ENCODE measurements at places on chromosomes 12 and 14.

DNA sequence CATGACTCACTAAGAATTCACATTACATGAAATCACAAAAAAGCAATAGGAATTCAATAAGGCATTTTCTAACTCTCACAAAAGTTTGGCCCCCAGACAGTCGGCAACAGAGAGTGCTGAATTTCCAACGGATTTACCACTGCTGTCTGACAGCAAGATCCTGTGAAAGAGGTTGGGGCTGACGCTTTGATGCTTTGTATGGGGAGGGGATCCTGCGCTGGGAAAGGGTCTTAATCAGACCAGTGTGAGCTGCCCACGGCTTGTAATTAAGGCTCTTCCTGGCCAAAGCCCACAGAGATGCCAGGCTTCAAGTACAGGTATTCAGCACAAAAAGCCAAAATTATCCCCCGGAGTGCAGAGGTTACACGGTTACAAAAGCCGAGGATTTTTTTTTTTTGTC, 66.8 kb upstream of the TMCC3 start:
- no peak for DNase-seq

- DNase-seq, result no peak
Measured at GRCh38 chr12:105451211-105451610, 120.7 kb downstream of the C12orf75 start.

DNA sequence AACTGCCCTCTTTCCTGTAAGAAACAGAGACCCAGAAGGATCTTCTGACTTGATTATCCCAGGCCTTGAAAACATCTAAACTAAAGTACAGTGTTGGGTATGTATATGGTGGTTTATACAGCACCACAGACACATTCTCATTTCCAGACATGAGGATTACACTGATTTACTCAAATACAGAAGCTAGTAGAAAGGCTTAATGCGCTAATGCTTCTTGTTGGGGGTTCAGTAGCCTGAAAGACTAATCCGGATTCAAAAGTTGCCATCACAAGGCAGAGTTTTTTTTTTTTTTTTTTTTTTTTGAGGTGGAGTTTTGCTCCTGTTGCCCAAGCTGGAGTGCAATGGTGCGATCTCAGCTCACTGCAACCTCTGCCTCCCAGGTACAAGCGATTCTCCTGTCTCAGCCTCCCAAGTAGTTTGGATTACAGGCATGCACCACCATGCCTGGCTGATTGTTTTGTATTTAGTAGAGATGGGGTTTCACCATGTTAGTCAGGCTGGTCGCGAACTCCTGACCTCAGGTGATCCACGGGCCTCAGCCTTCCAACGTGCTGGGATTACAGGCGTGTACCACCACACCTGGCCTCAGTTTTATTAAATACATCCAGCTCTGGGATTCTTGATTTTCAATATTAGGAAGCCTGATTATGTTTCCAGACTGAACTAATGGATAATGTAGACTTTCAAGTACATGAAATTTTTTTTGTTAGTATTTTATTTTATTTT, 46.3 kb upstream of the HECTD1 start:
- no peak for DNase-seq

- no peak for DNase-seq
Measured at GRCh38 chr12:91773749-91774429, 371.8 kb downstream of the BTG1 start.

DNA sequence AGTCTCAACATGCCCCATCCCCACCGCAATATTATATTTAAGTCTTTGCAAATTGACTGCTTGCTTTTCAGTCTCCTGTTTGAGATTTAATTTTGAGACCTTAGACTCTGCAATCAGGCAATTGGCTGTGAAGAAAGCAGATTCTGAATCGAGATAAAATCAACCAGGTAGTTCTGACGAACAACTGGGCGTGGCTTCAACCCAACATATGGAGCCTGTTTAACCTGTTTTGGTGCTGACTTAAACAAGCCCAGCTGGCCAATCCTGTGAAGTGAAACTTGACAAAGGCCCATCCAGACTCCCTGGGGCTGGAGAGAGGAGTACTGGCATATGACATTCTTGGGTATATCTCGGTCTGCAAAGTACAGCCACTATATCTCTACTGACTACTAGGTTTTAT, 9.8 kb upstream of the CIPC start:
- DNase-seq, result no peak

DNA sequence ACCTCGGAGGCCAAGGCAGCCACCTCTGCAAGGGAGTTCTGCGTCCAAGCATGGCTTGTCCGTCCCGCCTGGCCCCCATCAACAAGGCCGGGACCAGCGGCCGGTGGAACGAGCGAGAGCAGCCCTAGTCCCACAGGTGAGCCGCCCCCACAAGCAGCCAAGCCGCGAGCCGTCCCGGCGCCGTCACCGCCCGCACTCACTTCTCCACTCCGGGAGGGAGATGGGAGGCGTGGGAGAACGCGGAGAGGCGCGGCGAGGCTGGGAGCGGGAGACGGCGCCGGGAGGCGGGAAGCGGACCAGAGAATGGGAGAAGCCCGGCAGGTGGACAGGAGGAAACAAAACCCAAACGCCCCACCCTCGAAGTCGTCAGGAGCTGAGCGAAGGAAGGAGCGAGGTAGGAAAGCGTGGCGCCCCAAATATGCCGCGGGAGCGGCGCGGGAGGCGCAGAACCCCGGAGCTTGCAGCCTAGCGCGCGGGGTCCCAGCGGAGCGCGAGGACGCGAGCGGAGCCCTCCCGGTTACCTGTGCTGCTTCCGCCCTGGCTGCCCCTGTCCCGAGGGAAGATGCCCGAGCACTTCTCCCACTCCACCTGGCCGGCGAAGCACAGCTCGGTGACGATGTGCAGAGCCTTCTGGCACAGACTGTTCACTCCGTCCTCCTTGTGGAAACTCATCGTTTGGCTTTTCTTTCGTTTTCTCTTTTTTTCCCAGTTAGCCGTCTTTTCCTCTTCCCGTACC, 600 bp downstream of the SYT10 start:
- DNase-seq, result no peak

DNA sequence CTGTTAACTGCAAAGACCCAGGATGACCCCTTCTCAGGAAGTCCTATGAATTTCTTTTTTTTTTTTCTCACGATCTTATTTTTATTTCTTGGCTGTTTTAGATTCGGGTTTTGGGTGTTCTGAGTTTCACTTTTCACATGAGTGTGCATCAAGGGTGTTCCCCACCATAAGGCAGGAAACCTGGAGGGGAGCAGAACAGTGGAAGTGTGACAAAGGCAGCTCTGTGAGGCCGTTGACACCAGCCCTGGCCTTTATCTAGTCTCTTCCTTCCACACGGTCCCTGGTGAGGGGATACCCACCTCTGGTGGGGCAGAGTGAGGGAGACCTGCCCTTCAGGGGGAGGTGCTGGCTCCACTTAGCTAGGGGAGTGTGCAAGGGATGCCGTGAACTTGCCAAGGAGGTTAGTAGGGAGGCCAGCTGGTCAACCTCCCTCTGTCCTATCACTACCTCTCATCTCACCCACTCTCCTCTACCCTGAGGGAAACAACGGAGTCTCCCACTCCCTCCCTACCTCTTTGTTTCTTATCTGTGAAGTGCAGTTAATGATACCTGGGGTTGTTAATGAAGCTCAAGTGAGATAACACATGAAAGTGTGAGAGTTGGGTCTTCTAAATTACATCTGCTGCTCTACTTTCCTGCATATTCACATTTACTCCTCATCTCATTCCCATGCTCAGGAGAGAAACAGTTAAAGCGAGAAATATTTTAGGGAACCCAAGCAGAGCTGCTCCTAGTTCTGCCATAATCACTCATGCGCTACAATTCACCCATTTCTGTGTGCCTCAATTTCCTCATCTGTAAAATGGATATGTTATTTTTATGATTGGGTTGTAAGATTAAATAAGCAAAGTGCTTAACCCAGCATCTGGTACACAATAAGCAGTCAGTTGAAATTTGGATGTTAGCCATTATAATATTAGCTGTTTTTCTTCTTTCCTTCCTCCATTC, 4.4 kb upstream of the GALNT6 start:
- DNase-seq, result no peak

- DNase-seq, result peak; percentile 12
Measured at GRCh38 chr12:31966558-31967205, 7.5 kb downstream of the RESF1 start.

DNA sequence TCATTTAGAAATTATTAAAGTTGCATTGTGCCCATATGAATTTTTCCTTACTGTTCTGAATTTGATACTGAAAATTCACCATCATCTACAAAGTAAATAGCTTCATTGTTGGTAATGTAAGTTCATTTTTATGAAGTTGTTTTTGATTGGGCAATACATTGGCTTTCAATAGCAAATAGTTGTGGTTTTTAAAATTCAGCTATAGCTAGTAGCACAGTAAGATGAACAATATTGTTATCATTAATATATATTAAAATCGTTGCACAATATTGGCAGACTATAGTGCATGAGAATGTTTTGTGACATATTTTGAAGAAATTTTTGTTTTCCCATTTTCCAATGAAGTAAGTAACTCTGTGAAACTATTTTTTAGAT, 575.0 kb downstream of the PRKD1 start:
- DNase-seq, result no peak

DNA sequence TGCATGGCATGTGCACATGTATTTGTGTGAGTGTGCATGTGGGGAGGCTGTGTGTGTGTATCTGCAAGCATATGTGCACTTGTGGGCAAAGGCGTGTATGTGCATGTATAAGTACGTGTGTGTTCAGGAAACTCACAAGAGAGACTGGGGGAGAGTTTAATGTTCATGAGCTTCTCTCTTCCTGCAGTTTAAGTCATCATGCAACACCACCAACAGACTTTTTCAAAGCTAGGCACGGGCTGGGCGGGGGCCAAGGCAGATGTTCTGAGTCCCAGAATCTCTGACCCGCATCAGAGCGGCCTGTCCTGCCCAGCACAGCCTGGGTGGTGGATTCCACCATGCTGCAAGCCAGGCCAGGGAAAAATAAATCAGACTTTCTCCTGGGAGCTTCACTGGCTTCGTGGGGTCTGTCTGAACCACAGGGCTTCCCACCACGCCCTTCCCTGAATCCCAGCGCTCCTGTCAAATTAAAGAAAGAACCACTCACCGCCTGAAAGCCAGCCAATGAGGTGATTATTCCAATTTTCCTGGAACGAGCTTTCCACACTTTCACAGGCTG, 75.7 kb downstream of the PITPNM2 start:
- DNase-seq, result no peak

DNA sequence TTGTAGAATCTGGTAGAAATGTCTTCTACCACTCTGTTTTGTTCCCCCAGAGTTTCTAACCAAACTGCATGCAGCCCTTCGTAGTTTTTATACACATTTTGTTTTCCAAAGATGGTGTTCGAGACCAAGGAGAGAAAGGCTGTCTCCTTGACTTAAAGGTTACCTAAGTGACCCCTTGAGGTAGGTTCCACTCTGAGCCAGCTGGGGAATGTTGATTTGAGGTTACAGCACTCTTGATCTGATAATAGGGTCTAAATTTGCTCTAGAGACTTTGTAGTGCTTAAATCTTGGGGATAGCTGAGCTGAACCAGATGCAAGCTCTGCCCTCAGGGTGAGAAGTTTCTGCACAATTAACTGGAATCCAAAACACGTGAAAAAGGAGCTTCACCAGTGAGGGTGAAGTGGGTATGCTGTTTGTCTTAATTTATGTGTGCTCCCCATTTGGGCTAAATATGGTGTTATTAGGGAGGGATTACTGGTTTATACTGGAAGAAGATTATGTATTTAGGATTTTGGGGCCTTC, 3.1 kb downstream of the TMBIM6 start:
- no peak for DNase-seq

GRCh38 chr14:22505697-22506377, 83.2 kb downstream of the DAD1 start:
- DNase-seq, result no peak

DNA sequence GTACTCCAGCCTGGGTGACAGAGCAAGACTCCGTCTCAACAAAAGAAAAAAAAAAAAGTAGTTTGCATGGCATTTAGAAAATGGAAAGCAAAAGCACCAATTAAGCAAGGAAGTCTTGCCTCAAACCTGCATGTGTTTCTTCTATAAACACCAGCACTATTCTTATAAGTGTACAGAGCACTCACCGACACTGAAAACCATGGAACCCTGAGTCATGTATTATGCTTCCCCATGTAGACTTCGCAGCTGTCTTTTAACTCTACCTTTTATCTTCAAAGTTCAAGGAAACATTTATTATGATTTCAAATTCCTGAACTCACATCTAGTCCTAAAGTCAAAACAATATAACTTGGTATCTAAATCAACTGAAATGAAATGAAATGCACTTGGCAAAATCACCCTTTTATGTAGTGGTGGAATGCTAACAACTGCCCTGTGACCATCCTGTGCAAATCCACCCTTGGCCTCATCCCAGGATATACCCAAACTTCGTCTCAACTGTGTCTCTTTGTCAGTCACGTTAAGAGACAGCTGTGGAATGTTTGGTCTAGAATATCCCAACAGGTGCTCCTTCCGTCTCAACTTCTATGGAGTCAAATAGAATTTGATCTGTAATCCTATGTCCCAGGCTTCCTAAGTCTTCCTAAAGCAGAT, 4.8 kb downstream of the BCAT1 start:
- no peak for DNase-seq

- DNase-seq, result no peak
Measured at GRCh38 chr14:55746558-55746957, 166.6 kb downstream of the KTN1 start.

DNA sequence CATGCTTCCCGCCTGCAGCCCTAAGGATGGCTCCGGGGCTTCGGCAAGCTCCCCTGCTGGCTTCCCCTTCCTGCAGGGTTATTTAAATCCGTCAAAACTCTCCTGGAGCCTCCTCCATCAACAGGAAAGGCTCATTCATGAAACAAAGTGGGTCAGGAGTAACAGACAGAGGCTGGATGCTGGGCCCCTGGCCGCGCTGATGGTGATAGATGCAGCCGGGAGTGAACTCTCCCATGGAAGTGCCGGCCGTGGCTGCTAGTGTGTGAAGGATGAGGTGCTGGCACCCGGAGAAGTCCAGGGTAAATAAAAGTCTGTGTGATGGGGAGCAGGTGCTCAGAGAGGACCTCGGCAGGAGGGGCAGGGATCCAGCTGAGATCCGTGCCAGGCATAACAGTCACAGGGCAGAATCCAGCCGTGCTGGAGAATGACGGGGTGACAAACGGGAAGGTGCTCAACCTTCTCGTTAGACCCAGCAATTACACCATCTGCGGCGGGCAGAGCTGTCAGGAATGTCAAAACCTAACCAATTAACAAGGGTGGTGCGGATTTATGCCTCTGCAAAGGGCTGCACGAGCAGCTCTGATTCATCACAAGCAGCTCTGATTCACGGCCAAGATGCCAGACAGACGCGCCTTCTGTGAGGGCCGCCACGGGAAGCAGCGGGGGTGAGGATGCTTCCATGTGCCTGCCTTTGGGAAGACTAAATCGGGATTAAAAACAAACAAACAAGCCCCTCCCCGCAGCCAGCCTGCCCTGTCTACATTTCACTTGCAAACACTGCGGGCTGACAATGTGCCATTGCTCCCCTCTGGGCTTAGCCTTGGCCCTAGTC, 55.6 kb downstream of the SYNE3 start:
- DNase-seq, result peak; percentile 82

DNA sequence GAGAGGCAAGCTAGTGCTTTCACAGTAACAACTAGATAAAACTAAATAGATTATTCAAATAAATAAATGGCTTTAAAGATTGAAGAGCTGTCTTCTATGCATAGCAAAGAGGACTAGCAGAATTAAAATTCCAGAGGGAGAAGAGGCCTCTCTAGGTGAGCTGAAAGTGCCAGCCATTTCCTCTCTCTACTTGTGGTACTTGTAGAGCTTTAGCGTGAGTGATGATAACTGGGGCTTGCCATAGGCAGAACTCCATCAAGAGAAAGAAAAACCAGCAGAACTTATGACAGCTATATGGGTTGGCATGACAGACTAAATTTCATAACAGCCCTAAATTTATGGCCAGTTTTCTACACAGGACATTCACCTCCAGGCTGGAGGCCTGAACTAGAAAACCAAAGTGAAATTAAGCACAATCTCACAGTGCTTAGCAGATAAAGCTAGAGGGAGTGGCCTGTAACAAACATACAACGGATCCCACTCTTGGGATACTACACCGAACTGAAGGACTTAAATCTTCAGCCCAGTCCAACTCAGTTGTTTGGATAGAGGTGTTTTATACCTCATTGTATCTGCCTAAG, 11.0 kb downstream of the SPTLC2 start:
- DNase-seq, result no peak
